CD4-positive, alpha-beta T cell treated with Interleukin-12 subunit alpha and Interleukin-12 subunit beta, for 1 hour (primary cell): ENCODE measurements at places on chromosomes 16 and 17.

DNA sequence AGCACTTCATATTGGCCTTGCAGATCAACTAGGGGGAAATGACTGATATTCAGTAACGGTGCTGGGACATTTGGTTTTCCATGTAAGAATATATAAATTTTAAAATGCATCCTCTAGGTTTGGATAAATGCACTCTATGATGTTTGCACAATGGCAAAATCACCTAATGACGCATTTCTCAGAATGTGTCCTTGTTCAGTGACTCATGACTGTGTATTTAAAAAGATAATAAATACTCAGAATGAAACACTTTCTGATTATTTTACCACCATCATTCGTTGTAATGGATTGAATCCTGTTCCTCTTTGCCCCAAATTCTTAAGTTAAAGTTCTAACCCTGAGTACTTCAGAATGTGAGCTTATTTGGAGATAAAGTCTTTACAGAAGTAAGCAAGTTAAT, 17.2 kb upstream of the ADGRG1 start:
- DNase-seq = no peak

- no peak for DNase-seq
Observed at GRCh38 chr17:29796652-29797051, 133.4 kb downstream of the SSH2 start.

GRCh38 chr17:45225964-45226530, 4.4 kb downstream of the FMNL1 start:
- peak; percentile 97 for DNase-seq

DNA sequence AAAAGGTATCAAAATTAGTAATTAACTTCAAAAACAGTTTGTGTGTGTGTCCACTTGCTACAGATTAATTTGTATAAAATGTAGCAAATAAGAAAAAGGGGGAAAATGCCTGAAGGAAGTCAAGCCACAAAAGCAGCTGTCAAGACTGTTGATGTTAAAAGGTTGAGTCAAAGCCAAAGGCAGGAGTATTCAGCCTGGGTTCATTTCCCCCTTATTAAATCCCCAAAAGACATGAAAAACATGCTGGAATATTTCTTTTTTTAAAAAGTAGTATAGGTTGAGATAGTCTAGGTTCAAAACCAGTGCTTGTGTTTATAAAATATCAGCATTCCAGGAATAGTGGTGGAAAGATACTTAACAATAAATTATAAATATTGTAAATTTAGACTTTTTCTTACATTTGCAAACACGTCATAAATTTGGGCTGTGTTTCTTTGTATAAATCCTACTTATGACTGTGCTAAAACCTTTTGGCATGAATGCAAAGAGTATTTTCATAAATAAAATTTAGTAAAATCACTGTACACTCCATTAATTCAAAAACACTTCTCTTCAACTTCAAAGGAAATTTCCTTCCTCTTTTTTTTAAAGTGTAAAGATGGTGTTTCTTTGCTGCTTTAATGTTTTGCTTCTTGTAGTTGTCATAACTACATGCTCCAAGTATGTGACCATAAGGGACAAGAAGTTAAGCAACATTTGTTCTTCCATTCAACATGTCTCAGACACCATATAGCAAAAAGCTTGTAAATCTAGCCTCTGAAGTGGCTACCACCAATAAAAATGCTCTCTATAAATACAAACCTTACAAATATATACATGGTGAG, 72.0 kb downstream of the SKAP1 start:
- no peak for DNase-seq

GRCh38 chr17:32445971-32446370, 1.7 kb downstream of the PSMD11 start:
- DNase-seq = no peak
